Stimulated activated CD8-positive, alpha-beta memory T cell treated with anti-CD3 and anti-CD28 coated beads, Interleukin-7, amount 100 ng/mL, for 1 hour (primary cell): ENCODE measurements at places on chromosomes 1 and 21.

- no peak for DNase-seq
These were observed 8.8 kb downstream of the SMYD2 start for GRCh38 chr1:214289574-214290272.

- DNase-seq = no peak
These were observed 26.4 kb downstream of the SHISAL2A start for GRCh38 chr1:52659356-52659755.

DNA sequence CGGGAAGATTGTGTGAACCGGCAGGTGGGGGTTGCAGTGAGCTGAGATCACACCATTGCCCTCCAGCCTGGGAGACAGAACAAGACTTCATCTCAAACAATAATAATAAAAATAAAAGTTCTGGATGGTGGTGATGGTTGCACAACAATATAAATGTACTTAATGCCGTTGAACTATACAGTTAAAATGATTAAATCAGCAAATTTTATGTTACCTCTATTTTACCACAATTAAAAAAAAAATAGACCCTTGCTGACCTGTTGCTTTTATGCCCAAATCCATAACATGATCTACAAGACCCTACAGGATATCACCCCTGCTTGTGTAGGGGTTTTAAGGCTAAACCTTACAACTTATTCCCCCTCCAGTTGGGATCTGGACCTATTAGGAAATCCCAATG lies 11.8 kb upstream of the PDIK1L start:
- no peak for DNase-seq

- DNase-seq = no peak
These were observed 50.2 kb downstream of the UBE4B start for GRCh38 chr1:10082785-10083479.

- no peak for DNase-seq
These were observed 33.7 kb upstream of the FOXO6 start for GRCh38 chr1:41327383-41327999.

- no peak for DNase-seq
These were observed 21.9 kb downstream of the ERG start for GRCh38 chr21:38476385-38476784.

GRCh38 chr1:214718724-214719123 lies 115.7 kb downstream of the CENPF start:
- no peak for DNase-seq
